Mesothelial cell of epicardium (in vitro differentiated cells): ENCODE measurements at places on chromosomes 5 and 9. TPM values are rescaled to one million over a fixed set of nuclear protein-coding genes. Genes with fewer than 3 reads are reported as not detected.

GRCh38 chr9:34665067-34665380, 2.6 kb upstream of the CCL27 start:
- no peak for DNase-seq

- DNase-seq, result no peak
Observed at GRCh38 chr5:91283326-91283725, 99.8 kb downstream of the ARRDC3 start.

GRCh38 chr9:123505496-123505895, 149.5 kb downstream of the CRB2 start:
- no peak for DNase-seq

DNA sequence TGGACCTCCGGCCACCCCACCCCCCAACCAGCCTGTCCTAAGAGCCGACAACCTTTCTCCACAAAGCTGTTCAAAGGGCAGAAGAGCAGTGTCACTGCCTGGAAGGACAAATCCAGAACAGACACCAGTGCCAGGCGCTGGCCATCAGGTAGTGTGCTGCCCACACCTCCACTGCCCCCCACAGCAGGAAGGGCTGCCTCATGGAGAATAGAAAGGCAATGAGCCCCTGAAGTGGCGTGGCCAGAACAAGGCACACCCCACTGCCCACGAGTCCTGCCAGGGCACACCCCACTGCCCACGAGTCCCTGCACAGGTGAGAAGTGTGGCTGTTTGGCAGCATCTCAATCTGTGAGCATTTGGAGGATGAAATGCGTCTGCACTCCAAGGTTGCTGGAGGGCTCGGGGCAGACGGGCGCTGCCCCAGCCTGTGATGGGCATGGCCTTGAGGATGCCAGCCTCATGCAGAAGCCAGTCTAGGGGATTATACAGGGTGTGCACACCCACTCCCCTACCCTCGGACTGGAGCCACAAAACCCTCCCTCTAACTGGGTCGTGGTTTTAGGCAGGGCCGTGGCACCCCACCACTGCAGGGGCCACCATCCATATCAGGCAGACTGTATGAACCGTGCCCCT, 2.3 kb upstream of the SLC9A3 start:
- no peak for DNase-seq

- peak; percentile 39 for DNase-seq
Observed at GRCh38 chr5:157571357-157571827, 4.2 kb downstream of the ADAM19 start.

CTXN3 gene
- total RNA-seq, result not detected in 3 replicates

CXXC5 gene
- 35.7 to 38.3 TPM (median 37.4 TPM) in 3 replicates for total RNA-seq

GALT gene
- 82.7 to 95.2 TPM (median 88.5 TPM) in 3 replicates for total RNA-seq
